ENCODE measurements at places on chromosomes 16 and 17.

GRCh38 chr16:10368969-10369551 lies 16.8 kb upstream of the ATF7IP2 start:
- no peak for DNase-seq

DNA sequence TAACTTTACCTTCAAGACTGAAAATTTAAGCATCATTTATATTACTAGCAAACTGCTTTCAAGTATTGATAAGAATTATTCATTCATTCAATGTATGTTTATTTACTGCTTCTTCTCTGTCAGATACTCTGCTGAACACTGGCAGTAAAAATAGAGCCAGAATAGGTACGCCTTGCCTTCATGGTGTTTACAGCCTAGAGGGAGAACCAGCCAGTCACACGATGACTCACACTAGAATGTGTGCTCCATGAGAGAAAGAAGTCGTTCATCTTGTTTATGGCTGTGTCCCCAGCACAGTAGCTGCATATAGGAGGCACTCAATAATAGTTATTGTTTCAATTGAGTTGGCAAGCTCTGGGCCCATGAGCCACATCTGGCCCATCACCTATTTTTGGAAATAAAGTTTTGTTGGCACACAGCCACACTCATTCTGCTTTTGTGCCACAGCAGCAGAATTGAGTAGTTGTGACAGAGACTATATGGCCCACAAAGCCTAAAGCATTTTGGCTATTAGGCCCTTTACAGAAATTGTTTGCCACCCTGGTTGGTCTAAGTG lies 84.2 kb downstream of the TMC6 start:
- no peak for DNase-seq

DNA sequence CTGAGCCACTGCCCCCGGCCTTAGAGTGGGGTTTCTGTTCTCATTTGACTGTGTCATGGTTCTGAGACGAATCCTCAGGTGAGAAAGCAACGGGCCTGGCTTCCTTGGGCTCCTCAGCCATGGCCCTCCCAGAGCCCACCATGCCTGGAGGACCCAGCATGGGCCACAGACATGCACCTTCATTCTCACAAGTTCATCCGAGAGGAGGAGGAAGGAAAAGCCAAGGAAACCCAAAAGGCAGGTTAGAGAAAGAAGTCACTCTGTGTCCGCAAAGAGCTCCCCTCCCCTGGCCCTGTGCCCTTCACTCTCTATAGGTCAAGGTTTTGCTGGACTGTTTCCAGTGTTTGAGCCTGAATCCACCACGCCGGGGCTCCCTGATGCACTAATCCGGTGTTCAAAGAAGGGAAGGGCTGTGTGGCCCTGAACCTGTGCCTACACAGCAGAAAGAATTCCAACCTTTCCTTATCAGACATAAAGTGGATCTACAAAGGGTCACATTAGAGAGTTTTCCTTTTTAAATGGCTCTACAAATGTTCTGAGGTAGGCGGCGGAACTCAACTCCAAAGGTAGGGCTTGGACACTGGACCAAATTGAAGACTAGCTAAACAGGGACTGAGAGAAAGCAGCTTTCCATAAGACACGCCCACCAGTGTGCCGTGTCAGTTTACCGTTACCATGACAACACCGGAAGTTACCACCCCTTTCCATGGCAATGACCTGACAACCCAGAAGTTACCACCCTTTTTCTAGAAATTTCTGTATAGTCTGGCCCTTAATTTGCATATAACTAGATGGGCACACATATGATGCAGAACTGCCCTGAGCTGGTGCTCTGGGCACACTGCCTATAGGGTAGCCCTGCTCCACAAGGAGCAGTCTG lies 15.9 kb upstream of the PECAM1 start:
- DNase-seq: peak; percentile 20

DNA sequence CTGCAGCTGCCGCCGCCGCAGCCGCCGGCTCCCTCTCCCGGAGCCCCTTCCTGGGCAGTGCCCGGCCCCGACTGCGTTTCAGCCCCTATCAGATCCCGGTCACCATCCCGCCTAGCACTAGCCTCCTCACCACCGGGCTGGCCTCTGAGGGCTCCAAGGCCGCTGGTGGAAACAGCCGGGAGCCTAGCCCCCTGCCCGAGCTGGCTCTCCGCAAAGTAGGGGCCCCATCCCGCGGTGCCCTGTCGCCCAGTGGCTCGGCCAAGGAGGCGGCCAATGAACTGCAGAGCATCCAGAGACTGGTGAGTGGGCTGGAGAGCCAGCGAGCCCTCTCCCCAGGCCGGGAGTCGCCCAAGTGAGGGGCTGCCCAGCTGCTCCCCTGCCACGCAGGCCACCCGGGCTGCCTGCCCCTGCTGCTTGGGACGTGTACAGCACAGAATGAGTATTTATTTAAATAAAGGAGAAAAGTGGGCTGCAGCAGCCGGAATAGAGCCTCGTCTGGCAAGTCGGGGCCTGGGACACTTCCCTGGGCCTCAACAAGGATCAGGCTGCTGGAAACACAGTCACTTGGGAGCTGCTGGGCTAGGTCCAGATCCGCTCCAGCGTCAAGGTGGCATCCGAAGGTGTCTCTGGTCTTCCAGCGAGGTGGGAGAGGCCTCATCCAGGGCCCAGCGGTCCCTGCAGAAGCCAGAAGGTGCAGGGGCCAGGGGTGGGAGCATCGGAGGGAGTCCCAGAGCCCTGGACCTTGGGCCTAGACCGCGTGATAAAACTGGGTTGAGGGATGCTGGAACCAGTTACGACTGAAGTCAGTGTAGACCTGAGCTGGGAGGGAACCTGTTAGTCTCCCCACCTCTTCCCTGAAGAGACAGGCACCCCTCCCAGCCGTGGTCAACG lies 8.8 kb downstream of the TBX2 start:
- peak; percentile 8 for DNase-seq

GRCh38 chr17:81481073-81481799 lies 31.4 kb downstream of the ACTG1 start:
- peak; percentile 53 for DNase-seq

- DNase-seq: no peak
Observed at GRCh38 chr16:798666-799065, 1.9 kb downstream of the GNG13 start.

GRCh38 chr16:19382887-19383816 lies 34.5 kb upstream of the TMC5 start:
- no peak for DNase-seq

- no peak for DNase-seq
Observed at GRCh38 chr16:84625556-84625955, 7.7 kb upstream of the COTL1 start.

GRCh38 chr16:56281249-56281805 lies 90.0 kb downstream of the GNAO1 start:
- no peak for DNase-seq

DNA sequence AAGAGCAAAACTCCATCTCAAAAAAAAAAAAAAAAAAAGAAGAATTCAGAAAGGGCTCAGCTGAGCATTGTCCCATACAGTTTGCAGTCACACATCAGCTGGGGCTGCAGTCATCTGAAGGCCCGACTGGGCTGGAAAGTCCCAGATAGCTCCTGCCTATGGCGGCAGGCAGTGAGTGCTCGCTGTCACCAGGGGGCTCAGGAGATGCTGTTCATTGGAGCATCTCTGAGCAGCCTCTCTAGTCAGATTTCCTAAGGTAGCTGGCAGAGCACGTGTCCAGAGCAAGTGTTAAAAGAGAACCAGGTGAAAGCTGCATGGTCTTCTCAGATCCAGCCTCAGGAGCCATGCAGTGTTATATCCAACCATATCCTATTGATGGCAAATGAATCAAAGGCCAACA lies 75.8 kb downstream of the WSCD1 start:
- DNase-seq: no peak

GRCh38 chr16:78985716-78986605 lies 614.6 kb downstream of the MAF start:
- no peak for DNase-seq

GRCh38 chr17:17902376-17902775 lies 65.6 kb upstream of the SREBF1 start:
- DNase-seq: no peak

- DNase-seq: no peak
Observed at GRCh38 chr17:56815711-56816110, 18.0 kb downstream of the C17orf67 start.
